ENCODE measurements at places on chromosomes 13 and 19.

DNA sequence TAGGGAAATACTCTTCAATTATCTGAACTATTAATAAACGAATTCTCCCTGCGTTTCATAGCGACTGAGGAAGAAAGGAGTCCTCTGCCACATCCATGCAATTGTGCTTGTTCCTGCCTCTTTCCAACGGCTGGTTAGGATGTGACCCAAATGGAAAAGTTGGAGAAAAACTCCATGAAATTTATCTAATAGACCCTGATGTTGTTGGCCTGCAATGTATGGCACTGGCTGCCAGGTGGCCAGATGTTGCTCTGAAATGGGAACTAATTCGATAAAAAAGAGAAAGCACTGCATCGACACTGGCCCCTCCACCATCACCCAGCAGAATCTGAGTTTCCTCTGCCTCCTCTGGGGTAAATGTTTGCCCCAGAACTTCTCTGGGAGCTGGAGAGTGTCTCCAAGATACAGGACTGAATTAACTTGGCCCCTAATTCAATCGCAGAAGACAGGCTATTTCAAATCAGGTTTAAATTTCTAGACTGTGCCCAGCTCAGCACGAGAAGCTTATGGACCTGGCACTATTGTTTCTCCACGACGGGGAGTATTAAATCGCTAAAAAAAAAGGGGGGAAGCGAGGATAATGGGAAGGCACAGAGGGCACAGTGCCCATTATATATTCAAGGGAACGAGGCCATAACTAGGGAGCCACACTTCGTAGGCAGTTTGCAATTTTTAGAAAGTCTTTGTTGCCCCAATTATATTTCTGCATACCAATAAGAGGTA is 103.9 kb downstream of the ZIC5 start:
- no peak for DNase-seq

DNA sequence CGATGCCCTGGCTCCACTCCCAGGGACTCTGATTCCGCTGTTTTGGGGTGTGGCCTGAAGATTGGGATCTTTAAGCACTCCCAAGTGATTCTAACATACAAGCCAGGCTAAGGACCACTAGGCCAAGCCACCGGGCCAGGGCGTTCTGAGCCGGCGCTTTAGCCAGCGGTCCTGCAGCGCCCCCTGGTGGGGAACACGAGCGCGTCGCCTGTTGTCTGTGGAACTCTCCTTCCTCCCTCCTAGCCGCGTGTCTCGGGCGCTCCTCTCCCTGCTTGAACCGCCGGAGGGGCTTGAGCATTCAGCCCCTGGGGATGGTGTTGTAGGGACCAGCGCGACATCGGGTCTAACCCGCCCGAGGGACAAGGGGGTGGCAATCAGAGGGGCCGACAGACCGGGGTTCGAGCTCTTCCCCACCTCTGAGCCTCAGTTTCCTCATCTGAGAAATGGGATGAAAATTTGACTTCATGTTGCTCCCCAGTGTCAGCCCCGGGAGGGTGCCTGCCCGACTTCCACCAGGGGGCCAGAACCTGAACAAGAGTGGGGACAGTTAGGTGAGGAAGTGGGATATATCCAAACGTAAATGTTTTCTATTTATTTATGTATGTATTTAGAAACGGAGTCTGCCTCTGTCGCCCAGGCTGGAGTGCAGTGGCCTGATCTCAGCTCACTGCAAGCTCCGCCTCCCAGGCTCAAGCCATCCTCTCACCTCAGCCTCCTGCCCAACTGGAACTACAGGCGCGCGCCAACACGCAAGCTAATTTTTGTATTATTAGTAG is 18.0 kb upstream of the PNMA8B start:
- peak; percentile 63 for DNase-seq

DNA sequence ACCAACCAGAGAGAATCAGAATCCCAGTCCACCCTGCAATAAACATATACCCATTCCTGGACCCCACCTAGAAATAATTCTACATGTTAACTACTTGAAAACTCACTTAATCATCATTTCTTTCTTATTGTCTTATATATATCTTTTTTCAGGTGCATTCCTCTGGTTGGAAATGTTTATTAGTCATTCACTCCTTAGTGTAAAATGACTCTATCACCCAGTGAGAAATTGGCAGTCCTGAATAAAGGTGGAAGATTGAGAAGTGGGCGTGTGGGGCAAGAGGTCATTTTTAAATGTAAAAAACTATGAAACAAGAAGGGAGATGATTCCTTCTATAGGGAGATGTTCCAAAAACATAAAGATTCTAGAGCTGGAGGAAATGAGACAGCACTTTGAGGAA is 101.2 kb upstream of the MBNL2 start:
- no peak for DNase-seq

DNA sequence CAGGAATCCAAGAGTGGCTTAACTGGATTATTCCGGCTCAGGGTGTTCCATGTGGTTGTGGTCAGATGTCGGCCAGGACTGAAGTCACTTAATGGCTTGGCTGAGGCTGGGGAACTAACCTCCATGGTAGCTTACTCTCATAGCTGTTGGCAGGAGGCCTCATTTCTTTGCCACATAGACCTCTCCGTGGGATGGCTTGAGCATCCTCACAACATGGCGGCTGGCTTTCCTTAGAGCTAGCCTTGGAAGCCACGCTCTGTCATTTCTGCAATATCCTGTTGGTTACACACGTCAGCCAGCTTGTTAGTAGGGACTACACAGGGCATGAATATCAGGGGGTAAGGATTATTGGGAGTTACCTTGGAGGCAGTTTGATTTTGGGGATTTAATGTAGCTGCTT is 5.1 kb downstream of the CRX start:
- DNase-seq: no peak

GRCh38 chr19:40740747-40741146 is 9.5 kb downstream of the ACTMAP start:
- no peak for DNase-seq

GRCh38 chr13:111561091-111561781 is 240.8 kb downstream of the TEX29 start:
- no peak for DNase-seq

DNA sequence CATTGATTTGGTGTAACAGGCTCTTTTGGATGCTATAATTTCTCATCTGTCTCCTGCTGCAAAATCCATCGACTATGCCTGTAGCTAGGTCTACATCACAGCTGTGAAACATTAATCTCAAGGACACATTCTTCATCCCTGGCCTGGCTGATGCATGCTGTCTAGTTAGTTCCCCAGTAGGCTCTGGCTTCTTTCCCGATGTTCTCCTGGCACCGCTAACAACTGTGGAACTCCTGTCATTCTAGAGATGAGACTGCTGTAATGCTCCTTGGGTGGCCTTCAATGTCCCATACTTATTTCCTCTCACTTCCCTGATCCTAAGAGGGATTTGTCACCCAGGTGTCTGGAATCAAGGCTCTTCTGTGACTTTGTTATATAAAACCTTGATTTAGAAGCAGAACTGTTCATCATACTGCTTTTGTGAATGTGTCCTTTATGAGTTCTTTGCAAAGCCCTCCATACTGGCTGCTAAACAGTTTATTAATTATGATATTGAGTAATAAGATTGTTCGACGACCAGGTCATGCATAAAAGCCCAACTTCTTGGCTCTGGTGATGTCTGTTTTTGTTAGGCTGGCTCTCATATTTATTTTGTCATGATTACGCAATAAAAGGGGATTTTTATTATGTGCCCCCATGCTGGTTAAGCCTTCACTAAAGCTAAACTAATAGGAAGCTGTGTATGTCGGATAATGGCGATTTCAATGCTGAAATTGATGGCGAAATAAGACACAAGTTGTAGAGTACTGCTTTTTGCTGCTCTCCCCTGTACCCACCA is 227.5 kb downstream of the DCT start:
- no peak for DNase-seq

DNA sequence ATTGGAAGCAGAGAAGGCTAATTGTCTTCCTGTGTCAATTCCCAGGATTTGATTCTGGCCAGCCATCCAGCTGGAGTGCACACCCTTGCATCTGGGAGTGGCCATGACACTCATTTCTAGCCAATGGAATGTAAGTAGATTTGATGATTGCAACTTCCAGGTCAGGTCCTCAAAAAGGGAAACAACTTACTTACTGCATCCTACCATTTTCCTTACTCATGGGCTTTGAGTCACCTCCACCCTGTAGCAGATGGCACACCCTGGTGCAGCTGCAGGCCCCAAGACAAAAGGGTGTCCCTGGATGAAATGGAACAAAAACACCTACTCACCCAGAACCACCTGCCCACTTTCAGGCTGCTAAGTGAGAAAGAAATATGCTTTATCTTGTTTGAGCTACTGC is 27.3 kb upstream of the MPHOSPH8 start:
- DNase-seq: no peak

DNA sequence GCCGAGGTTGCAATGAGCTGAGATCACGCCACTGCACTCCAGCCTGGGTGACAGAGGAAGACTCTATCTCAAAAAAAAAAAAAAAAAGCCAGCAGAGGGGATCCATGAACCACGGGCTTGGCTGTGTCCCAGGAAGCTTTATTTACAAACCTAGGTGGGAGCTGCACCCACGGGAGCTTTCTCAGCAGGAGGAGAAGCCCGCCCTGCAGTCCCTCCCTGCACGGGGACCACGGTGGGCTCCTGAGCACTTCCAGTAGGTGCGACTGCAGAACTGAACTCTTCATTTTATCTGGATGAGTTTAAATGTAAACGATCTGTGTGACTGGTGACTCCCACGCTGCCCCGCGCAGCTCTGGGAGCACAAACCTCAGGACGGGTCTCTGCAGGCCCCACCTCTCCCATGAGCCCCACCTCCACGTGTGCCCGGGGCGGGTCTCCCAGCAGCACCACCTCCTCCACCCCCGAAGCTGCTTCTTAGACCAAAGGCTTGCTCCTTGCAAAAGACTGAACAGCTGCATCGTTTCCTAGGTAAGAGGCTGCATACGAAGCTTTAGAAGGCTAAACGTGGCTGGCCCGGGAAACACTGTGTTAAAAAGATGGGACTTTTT is 66.4 kb downstream of the SPACA7 start:
- no peak for DNase-seq

DNA sequence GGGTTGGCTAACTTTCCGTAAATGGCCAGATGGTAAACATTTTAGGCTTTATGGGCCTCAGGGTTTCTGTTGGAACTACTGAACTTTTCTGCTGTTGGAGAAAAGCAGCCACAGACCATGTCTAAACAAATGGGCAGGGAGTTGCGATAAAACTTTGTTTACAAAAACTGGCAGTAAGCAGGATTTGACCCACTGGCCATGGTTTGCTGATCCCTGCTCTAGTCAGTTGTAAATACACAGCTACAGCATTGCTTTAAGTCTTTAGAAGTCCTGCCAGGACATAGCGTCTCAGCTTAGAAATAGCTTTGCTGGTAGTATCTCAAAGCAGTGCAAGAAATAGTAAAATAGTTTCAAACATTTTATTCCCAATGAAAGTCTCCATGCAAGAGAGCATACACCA is 88.4 kb downstream of the NALCN start:
- no peak for DNase-seq

DNA sequence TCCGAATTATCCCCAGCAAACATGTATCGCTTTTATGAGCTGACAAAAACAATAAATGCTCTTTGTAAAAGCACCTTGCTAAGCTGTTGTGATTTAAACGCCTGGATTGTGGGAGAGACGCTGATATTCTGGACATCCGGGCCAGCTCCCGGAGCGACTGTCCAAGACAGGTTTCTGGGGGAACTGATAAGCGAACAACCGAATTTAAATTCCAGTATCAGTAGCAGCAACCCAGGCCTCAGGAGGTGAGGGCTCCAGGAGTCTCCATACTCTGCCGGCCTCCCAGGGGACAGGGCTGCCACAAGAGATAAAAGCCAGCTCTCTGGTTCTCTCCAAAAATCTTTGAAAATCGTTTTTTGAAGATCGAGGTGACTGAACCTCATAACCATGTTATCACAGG is 50.3 kb upstream of the VSTM2B start:
- no peak for DNase-seq

DNA sequence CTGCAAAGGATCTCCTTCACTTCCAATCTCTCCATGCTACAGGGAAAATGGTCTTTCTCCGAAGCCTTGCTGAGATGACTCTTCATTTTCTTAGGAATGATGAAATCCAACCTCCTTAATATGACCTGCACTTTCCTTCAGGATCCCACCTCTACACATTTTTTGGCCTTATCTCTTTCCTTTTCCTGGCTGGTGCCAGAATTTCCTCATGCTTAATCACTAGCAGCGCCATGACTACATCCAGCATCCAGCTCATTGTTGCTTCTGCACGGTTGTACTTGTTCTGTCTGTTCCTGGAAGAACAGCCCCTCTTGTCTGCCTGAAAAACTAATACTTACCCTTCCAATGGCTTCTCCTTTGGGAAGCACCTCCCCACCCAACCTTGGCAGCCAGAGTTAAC is 68.4 kb downstream of the TEX26 start:
- DNase-seq: no peak

DNA sequence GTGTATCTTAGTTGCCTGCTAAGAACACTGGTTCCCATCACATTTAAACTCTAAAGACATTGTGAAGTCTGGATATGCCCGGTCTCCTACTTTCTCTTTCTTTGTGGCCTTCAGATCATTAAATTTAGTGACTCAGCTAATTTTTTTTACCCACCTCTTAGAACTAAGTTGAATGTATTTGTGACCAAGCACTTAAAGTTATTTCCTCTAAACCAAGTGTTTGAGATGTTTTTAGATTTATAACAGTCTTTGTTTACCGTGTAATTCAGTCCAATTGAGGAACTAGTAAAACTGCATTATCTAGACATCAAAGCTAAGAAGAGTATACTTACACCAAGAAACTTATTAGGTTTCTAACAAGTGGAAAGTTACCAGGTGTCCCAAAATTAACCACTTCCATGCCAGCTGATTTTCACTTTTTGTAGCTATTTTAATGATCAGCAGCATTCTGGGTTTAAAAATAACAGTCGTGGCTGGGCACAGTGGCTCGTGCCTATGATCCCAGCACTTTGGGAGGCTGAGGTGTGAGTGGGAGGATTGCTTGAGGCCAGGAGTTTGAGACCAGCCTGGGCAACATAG is 53.1 kb downstream of the ARHGAP35 start:
- DNase-seq: no peak

- peak; percentile 76 for DNase-seq
Observed at GRCh38 chr19:4139614-4140236, 13.7 kb upstream of the CREB3L3 start.

- no peak for DNase-seq
Observed at GRCh38 chr13:97743938-97744337, 209.5 kb upstream of the IPO5 start.

GRCh38 chr19:3403489-3404323 is 37.3 kb downstream of the NFIC start:
- DNase-seq: no peak
